ENCODE measurements at places on chromosomes 1 and 21.
A peak's percentile ranks its signal among the peaks of the same experiment; 100 is the strongest.

DNA sequence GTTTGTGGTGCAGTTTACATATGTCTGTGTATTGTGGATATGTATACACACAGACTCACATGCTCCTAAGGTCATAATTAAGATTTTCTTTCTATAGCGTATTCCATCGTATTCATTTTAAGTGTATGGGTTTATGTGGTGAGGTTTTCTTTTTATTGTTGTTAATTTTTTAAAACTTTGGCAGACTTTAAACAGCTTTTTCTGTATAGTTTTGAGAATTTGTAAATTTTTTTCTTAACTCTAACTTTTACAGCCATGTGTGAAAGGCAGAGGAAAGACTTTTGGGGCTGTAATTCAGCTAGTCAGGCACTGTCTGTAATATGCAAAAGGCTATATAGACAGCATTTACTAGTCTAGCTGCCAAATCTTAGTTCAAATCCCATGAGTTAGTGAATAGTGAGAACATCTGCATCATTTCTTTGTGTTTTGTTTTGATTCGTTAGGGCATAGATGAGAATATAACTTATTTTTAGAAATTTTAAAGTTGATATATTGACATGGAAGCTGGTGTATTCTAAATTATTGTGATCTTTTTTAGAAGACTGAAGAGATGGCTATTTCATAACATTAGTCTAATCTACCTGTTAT, 2.3 kb downstream of the MAGI3 start:
- no peak for DNase-seq

DNA sequence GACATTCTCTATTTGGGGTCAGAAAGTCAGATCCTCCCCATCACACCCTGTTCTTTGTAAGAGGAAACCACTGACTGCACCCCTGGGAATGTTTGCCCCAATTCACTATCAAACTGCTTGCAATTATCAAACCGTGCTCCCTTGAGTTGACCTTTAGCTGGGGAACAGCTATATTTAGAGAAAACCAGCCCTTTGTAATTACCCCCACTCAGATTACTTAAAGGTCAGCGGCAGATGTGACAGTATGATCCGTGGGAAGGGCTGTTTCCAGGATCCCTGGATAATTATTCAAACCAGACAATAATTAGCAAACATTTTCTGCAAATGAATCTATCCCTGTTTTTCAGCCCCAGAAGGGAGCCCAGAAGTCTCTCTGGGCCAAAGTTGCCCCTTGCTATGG, 242.7 kb downstream of the RRAGC start:
- no peak for DNase-seq

- DNase-seq: no peak
Observed at GRCh38 chr1:35229587-35230360, 36.8 kb upstream of the SFPQ start.

- no peak for DNase-seq
Observed at GRCh38 chr1:121546830-121547591, 362.2 kb downstream of the SRGAP2C start.

GRCh38 chr1:24384251-24385090, 29.1 kb downstream of the STPG1 start:
- DNase-seq: no peak

GRCh38 chr1:210696709-210697108, 368.0 kb downstream of the HHAT start:
- DNase-seq: no peak

GRCh38 chr1:23904748-23905357, 8.3 kb downstream of the CNR2 start:
- no peak for DNase-seq

DNA sequence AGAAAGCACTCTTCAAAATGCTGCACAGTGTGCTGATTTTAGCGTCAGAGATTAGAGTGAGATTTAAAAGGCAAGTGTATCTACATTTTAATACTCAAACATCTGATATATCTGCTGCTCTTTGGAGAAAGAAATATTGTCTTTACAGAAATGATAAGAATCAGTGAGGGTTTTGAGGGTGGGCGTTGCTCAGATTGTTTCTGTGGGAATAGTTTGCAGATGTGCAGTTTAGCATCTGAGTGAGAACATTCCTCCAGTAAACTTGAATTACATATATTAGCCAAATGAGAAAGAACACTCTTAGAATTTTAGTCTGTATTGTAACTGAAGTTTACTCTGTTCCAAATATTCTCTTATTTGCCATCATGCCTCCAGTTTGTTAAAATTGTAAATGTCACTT, 549.2 kb downstream of the NEGR1 start:
- no peak for DNase-seq

- DNase-seq: no peak
Observed at GRCh38 chr1:185059950-185060571, 14.7 kb downstream of the RNF2 start.

DNA sequence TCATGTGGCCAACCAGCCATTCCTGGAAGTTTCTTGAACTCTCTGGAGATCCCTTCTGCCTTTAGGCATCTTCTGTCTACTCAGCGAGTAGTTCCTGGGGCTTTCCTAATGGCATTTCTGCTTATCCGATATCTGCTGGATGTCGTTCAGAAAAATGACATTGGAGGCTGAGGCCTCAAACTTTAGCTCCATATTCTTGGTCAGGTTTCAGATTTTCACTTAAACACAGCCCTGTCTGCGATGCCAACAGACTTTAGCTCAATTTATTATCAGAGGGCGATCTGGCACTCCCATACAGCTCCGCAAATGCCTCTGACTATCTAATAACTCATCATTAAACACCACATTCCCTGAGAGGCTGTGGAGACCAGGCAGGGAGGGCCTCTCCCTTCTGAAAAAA, 46.3 kb upstream of the ETS2 start:
- no peak for DNase-seq

- no peak for DNase-seq
Observed at GRCh38 chr1:116127123-116127847, 16.1 kb downstream of the MAB21L3 start.

- DNase-seq: no peak
Observed at GRCh38 chr1:186577216-186577615, 103.0 kb downstream of the PTGS2 start.

GRCh38 chr1:5649166-5649551, 343.1 kb downstream of the NPHP4 start:
- no peak for DNase-seq

- DNase-seq: no peak
Observed at GRCh38 chr1:11741482-11741881, 5.5 kb downstream of the AGTRAP start.

DNA sequence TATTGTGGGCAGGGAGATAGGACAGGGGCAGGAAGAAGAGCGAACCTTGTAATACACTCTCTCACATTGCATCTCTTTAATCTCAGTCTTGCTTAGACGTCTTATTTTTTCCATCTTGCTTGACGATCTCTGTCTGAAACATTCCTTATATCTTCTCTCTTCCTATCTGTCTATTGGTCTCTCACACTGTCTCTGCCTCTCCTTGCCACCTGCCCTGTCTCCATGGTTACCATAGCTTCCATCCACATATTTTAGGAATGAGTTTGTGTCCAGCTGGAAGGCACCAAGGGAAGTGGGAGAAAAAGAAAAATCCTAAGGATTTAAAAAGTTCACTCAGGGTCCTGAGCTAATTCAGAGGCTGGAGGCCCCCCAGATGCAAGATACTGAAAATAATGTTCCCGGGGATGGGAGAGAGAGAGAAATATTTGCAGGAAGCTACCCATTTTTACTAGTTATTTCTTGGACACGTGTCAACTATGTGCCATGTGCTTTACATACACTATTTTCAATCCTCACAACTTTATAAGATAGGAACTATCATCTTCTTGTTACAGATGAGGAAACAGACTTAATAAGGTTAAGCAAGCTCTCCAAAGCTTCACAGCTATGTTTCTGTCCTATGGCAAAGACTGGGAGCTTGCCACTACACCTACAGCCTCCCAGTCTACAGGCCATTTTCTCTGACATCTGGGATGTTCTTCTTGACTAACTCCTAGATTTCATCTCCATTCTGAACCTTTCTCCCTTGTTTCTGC, 933 bp downstream of the ANKRD34A start:
- no peak for DNase-seq

DNA sequence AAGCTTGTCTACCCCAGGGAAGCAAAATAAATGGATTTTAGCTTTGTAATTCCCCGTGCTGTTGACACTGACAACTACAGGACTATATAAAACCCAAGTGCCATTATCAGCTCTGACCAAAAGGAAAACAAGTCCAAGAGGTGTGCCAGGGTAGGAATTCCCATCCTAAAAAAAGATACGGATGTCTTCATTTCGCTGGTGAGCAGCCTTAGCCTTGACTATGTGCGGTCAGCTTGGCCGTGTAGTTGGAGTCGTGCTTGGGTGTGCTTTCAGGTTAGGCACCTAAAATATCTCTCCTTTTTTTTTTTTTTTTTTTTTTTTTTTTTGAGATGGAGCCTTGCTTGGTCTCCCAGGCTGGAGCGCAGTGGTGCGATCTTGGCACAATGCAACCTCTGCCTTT, 28.9 kb upstream of the ACTN2 start:
- no peak for DNase-seq

GRCh38 chr1:78319603-78320002, 171.2 kb upstream of the PTGFR start:
- DNase-seq: no peak

GRCh38 chr1:205013683-205014367, 29.2 kb upstream of the CNTN2 start:
- peak; percentile 95 for DNase-seq

GRCh38 chr1:245503548-245503947, 348.8 kb downstream of the KIF26B start:
- no peak for DNase-seq

- DNase-seq: no peak
Observed at GRCh38 chr1:154755858-154756730, 114.0 kb downstream of the KCNN3 start.

GRCh38 chr1:178127482-178128191, 33.7 kb downstream of the RASAL2 start:
- DNase-seq: no peak
